ENCODE measurements at places on chromosomes 4 and X.

DNA sequence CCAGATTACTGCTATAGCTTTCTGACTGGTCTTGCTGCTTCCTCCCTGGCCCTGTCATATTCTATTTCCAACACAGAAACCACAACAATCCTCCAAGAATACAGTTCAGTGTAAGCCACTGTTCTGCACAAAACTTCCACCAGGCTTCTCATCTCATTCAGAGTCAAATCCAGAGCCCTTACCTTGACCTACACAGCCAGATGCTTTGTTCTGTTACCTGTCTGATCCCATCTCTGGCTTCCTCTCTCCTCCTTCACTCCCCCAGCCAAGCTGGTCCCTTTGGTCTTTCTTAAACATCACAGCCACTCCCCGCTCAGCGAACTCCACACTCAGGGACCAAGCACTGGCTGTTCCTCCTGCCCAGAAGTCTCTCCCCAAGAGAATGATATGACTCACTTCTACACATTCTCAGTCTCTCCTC lies 84.8 kb upstream of the BMP2K start:
- no peak for DNase-seq

GRCh38 chrX:111386615-111387233 lies 25.3 kb downstream of the DCX start:
- DNase-seq = no peak

DNA sequence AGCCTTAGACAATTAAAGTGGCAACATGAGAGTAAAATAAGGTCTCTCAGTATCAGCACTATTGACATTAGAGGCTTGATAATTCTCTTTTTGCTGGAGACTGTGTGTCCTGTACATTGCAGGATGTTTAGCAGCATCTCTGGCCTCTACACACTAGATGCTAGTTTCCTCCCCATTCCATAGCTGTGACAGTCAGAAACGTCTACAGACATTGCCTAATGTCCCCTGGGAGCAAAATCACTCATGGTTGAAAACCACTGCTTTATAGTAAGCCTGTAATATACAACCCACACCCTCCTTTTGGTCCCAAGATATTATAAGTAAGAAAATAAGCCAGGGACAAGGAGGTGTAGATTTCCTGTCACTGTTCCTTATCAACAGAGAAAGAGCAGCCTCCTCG lies 166.0 kb downstream of the FRMPD4 start:
- no peak for DNase-seq

- DNase-seq = no peak
Observed at GRCh38 chrX:12948495-12948894, 26.4 kb upstream of the TMSB4X start.

DNA sequence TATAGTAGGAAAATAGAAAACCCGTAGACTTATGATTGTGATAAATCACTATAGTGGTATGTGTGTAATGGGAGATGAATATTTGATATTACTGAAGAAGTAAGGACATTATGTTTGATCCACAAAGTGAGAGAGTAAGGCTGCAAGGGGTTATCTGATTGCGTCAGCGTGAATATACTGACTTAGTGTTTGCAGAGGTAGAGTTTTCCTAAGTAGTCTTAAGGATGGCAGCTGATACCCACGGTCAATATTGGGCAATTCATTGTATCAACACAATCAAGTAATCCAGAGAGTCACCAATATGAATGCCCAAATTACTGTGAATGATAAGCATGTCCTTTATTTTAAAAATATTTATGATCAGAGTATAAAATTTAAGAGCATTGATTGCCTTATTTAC lies 83.7 kb downstream of the SPOCK3 start:
- no peak for DNase-seq

- no peak for DNase-seq
Observed at GRCh38 chrX:71599965-71600364, 18.3 kb downstream of the CXCR3 start.

- DNase-seq = no peak
Observed at GRCh38 chrX:140141444-140142029, 176.2 kb upstream of the CXorf66 start.

DNA sequence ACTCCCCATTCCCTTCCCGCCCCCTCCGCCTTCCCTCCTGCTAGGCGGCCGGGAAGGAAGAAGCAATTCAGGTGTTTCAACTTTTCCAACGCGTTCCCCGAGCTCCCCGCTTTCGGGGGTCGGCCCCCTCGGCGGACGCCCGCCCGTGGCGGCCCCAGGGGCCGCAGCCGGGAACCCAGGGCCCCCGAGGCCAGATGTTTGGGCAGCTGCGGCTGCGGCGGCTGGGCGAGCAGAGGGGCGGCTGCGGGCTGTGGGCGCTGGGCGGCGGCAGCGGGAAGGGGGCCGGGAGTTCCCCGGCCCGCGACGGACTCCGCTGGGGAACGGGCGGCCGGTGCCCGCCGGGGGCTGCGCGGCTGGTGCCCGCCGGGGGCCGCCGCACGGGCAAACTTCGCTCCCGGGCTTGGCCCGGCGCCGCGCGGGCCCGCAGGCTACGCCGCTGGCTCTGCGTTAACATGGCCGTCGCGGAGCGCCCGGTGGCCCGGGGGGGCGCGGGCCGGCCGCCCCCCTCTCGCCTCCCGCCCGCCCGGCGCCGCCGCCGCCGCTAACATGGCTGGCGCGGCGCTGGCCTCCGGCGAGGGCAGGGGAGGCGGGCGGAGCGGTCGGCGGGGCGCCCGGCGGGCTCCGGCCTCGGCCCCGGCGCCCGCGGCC lies 510 bp downstream of the HMGB3 start:
- no peak for DNase-seq

DNA sequence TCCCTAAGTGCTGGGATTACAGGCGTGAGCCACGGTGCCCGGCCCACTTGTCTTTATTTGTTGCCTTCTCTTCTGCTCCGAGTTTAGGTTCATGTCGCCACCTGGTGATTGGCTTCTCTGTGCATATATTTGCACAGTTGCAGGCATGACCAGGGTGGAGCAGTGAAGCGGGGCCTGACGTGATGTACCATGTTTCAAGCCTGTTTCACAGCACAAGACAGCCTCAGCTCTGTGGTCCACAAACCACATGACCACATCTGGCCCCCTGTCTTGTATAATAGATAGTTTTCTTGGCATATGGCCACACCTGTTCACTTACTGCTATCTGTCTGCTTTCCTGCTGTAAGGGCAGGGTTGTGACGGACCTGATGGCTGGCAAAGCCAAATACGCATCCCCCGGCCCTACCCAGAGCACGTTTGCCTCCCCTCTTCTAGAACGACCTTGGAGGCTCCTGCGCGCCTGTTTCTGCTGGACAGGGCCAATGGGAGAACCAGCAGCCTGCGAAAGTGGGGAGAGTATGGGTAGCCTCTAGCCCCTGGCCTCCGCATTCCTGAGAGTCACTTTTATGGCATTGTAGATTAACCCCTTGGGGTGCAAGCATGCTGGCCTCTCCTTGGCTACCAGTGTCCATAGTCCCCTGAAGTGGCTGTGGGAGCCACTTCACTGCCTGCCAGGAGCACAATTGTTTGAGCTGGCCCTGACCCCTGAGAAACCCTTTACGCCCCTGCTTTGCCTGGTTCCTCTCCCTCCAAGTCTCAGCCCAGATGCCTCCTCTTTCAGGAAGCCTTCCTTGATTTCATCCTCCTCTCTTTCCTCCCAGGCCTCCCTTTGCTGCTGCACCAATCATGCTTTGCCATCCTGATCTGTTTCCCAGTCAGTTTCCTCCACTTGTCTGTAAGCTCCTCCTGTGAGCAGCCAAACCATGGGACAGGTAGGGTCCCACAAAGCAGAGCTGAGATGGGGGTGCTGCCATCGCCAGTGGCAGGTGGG lies 6.0 kb upstream of the SH3TC1 start:
- DNase-seq = peak; percentile 73

DNA sequence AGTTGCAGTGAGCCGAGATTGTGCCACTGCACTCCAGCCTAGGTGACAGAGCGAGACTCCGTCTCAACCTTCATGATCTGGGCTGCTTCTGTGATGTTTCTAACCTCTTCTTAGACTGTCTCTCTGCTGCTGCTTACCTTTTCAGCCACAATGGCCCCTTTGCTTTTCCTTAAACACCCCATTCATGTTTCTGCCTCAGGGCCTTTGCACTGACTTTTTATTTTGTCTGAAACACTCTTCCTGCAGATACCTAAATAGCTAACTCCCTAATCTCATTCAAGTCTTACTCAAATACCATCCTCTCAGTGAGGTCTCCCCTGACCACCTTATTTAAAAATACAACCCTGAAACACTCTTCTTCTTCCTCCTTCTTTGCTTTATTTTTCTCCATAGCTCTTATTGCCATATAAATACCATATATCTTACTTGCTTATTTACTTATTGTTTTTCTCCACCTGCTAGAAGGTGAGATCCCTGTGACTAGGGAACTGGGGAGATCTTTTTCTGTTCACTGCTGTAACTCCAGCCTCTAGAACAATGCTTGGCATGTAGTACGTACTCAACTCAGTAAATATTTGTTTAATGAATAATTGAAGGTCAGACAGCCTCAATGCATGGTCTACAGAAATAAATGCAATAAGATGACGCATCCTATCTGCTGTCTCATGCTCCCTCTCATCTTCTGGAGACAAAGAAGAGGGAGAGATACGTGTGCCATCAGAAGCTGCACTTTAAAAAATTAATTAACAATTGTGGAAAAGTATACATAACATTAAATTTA lies 43.8 kb upstream of the SETD7 start:
- no peak for DNase-seq

DNA sequence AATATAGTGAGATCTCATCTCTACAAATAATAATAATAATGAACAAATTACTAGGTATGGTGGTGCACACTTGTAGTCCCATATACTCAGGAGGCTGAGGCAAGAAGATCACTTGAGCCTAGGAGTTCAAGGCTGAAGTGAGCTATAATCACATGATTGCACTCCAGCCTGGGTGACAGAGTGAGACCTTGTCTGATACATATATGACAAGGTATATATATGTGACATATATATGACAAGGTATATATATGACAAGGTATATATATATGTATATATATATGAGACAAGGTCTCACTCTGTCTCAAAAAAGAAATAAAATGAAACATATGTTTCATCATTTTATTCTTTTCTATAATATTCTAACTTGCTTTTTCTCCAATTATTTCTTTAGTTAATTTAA lies 278.1 kb upstream of the TET2 start:
- DNase-seq = no peak

DNA sequence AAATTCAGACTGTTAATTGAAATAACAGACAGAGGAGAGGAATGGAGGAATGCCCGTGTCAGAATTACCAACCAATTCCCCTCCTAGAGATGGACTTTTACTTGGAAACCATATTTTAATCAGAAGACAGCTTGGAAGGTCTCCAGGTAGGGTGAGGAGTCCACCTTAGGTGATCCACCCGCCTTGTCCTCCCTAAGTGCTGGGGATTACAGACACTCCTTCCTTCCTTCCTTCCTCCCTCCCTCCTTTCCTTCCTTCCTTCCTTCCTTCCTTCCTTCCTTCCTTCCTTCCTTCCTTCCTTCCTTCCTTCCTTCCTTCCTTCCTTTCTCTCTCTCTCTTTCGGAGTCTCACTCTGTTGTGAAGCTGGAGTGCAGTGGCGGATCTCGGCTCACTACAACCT lies 328.0 kb downstream of the RAPGEF2 start:
- no peak for DNase-seq

DNA sequence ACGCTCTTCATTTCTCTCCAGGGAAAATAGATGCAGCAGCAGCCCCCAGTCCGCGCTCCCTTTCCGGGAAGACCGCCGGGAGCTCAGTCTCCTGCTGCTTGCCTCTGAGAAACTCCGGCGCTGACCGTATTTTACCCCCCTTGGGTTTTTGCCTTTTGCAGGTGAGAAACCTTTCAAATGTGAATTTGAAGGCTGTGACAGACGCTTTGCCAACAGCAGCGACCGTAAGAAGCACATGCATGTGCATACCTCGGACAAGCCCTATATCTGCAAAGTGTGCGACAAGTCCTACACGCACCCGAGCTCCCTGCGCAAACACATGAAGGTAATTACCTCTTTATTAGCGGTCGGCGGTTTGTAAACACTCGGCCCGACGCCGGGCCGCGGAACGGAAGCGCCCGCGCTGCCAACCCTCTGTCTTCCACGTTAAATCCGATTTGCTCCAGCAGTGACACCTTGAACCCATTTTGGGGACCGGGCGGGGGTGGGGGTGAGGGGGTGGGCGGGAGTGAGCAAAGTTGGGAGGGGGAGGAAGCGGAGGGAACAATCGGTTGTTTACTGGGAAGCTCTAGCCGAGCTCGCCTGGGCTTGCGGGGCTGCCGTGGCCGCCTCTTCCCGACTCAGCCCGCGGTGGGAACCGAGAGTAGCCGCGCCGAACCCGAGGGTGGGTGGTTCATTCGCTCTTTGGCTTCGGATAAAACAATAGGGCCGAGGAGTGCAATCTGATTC lies 3.0 kb downstream of the ZIC3 start:
- DNase-seq = no peak

- no peak for DNase-seq
Observed at GRCh38 chrX:68945081-68945602, 116.3 kb downstream of the EFNB1 start.

DNA sequence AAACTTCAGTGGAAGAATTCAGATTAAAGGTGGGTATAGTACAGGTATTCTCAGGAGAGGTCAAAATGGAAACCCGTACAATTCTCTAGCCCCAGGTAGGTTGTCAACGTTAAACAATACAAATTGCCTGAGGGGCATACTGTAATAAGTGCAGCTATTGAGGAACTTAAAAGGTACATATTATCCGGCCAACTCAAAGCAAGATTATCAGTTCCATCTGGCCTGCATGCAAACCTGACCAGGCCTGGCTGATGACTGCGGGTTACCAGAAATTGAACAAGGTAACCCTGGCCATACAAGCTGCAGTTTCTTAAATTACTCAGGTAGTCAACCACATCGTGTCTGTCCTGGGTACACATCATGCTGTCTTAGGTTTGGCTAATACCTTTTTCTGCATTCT lies 12.3 kb upstream of the ZNF630 start:
- DNase-seq = no peak

DNA sequence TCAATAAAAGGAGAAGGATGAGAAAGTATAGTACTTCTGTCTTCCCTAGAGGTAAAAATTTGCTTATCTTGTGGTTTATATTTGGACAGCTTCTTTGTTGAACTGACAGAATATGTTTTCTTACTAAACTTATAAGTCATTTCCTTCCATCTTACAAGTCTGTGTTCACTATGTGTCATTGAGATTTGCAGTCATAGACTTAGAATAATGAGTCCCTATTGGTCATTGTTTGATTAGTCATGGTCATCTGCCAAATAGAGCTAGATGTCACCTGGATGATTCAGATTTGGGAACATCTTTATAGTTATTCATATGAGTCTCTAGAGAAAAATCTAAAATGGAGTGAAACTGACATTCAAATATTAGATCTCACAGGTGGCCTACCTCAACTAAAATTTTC lies 51.5 kb downstream of the SPATA18 start:
- no peak for DNase-seq

Data from NCI-H187 (cell line).